ENCODE measurements at places on chromosomes 7 and 10.

- no peak for DNase-seq
Observed at GRCh38 chr7:7920481-7920880, 48.1 kb upstream of the GLCCI1 start.

DNA sequence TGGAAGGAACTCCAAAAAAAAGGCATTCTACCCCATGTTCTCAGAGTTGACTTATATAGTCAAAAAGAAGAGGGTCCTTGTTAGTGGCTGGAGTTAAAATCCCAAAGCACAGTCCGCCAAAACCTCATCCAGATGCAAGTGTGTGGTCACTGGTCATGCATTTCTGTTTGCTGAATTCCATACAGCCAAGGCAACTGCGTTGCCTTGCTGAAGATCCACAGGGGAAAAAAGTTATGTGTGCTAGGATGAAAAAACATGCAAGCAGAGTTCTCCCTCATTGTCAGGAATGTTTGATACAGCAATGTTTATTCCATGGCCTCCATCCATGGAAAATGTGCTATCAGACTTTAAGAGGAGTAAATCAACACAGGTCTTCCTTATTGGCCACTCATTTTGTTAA, 213.1 kb downstream of the CREB5 start:
- no peak for DNase-seq

DNA sequence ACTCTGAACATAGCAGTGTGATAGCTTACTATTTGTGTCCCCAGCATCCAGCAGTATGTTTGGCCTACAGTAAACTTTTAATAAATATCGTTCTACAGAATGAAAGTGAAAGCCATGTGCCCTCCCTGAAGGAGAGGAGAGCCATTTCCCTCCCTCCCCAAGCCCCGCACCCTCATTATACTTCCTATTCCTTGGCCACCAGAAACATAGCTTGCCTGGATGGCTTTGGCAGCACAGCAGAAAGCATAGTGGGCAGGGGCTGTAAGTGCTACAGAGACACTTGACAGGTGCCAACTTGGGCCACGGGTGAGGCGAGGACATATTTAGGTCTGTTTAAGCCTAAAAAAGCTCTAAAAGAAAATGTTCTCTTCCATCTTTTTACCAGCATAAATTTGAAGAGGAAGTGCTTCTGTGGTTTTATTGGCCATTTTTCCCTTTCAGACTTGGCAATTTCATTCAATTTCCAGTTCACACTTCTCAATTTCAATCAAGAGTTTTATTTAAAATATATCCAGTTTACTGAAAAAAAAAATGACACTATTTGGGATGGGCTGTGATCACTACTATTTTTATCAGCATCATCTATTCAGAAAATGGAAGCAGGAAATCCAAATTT, 12.7 kb downstream of the HHEX start:
- no peak for DNase-seq

- no peak for DNase-seq
Observed at GRCh38 chr7:132425942-132426341, 150.3 kb downstream of the PLXNA4 start.

- DNase-seq = no peak
Observed at GRCh38 chr10:50464004-50464409, 159.7 kb downstream of the SGMS1 start.

Measured in SHP77 (cell line).